ENCODE measurements at places on chromosomes 1 and 21.

DNA sequence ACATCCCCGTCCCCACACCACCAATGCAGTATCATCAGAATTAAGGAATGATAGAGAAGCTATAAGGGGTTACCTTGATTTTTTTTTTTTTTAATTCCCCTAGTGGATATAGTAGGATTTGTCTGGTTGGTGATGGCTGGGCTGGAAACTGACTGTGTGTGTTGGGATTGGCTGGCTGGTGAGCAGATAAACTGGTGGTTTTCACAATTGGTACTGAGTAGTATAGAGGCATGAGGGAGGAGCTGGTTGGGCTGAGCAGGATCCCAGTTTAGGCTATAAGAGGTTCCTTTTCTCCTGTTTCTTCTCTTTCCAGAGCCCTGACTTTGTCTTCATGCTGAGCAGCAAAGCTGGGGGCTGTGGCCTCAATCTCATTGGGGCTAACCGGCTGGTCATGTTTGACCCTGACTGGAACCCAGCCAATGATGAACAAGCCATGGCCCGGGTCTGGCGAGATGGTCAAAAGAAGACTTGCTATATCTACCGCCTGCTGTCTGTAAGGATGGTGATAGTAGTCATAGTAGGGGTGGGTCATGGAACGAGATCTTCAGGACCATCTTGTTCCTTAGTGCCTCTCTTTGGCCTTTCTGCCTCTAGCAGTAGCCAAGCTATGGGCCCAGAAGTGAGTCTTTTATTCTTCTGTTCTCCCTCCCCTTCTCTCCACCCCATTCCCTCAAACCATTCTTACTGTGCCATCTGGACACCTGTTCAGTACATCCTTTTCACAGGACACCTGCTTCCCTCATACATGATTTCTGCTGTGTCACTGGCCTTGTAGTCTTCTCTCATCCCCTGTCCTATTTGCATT is 26.9 kb downstream of the RAD54L start:
- no peak for DNase-seq

GRCh38 chr1:22415489-22415888 is 36.2 kb upstream of the ZBTB40 start:
- no peak for DNase-seq

DNA sequence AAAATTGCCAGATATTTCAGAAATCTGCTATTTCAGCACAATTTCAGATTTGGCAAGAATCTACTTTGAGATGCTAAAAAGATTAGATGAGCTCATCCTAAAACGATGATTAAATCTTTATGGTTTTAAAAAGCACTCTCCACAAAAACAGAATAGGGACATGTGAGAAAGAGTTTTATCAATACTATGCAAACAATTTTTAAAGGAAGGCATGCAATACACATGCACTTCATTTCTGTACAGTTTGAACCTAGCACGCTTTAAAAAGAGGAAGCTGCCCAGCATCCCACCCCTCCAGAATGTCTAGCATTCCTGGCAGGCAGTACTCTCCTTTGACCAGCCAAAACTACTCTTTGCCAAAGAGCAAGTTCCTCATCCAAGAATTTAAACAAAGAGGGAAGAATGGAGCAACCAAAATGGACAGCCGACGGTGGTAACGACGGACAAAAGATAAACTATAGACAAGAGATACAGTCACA is 1.3 kb downstream of the ARHGAP29 start:
- DNase-seq, result no peak

DNA sequence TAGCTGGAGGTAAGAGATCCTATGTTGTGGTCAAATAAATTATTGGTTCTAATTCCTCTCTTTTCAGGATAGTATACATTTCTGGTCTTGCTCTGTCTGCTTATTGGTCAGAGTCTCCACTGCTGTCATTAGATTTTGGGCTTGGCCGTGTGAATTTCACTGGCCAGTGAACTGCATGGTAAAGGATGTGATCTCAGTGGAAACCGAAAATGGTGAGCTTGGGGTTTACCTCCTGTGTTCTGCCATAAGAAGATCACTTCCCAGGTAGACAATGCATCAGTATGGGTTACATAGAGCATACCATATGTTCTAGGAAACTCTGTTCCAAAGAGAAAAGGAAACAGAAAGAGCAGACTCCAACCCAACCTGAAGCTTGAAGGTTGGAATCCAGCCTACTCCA is 1123.3 kb upstream of the B3GALT2 start:
- no peak for DNase-seq

DNA sequence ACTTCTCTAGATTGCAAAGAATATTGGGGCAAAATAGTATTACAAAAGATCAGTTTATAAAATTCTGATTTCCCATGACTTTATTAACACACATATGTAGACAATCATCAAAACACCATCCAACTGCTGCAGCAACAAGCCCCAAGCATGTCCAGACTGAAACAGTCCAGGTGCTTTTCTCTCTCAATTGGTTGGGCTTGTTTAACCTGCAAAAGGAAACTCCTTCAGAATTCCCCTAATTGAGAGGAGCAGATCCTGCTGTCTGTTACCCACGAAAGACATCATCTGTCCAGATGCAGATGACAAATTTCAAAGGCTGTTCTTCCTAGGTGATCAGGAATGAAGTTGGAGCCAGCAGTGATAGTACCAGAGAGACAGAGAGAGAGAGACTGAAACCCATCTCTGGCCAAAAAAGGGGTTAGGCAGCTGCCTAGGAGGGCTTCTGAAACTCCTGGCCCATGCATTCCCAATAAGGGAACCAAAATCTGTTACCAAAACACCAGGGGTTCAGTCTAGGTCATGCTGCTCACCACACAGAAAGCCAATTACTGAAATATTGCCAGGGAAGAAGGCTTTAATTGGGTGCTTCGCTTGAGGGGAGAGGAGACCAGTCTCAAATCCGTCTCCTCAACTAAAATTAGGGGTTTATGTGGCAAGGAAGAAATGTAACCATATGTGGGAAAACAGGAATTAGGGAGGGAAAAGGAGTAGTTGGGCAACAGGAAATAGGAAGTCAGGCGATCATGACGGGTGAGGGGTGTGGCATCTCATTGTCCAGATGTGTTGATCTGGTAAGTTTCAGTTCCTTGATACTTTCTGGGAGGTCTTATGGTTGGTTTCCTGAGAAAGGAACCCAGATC is 34.7 kb upstream of the RGL1 start:
- no peak for DNase-seq

DNA sequence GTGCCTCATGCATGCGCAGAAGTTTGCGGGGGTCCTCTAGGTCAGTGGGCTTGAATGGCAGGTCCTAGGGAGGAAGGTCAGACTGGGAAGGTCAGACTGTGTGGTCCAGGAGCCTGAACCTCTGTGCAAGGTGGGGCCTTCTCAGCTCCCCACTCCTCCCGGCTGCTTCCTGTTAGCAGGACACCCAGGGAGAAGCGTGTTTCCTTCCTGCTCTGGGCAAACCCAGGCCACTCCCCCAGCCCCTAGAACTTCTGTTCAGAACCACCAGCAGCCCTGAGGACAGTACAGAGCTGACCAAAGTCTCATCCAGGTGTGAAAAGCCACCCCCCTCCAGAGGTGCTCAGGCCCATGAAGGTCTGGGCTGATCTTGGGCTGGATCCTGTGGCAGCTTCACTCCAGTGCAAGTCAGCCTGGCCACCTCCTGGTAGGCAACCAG is 29.9 kb downstream of the NAV1 start:
- no peak for DNase-seq

DNA sequence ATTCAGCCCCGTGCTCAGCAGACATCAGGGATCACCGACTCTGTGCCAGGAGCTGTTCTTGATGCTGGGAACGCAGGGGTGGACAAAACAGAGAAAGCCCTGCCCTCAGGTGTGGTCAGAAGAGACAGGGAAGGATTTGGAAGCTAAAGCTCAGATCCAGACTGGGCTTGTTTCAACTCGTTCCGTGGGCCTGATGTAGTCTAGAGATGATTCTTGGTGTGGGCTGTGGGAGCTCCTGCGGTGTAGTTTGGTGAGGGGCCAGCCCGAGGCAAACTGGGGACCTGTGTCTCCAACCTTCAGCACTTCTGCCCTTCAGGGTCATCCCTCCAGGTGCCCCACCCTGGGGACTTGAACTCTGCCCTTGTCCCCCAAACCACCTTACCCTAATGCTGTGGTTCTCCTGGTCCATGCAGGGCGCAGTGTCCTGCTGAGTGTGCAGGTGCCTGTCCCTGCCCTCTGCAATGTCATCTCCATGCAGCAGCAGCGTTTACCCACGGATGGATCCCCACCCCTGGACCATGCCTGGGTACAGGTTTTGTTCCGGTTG is 17.3 kb upstream of the ABCG1 start:
- DNase-seq, result no peak

GRCh38 chr1:37476460-37477197 is 2.2 kb downstream of the ZC3H12A start:
- no peak for DNase-seq

DNA sequence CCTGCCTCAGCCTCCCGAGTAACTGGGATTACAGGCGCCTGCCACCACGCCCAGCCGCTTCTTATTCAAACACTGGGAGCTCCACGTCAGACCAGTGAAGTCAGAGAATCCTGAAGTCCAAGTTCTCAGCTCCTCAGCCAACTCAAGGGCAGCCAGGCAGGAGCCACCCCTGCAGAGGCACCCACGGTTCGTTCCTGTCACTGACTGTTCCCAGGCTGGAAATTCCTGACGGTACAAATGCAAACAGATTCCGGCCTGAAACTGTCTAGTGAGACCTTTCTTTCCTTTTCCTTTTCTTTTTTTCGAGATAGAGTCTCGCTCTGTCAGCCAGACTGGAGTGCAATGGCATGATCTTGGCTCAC is 11.7 kb downstream of the SLC35E2B start:
- no peak for DNase-seq

DNA sequence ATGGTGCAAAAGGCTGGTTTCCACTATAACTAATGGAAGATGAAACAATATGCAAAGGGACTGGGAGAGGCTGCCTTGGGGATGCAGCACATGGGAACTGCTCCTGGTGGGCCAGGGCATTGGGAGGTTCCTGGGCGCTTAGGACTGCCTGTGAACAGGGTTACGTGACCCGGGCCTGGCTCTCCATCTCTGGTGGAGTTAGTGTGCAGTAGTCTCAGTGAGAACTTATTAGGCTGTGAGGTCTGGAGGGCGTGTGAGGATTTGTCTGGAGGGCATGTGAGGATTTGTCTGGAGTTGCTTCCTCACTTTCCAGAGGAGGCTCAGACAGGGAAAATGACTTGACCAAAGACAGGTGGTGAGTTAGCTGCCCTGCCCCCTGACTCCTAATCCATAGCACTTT is 1.5 kb upstream of the ETV3L start:
- DNase-seq, result no peak

DNA sequence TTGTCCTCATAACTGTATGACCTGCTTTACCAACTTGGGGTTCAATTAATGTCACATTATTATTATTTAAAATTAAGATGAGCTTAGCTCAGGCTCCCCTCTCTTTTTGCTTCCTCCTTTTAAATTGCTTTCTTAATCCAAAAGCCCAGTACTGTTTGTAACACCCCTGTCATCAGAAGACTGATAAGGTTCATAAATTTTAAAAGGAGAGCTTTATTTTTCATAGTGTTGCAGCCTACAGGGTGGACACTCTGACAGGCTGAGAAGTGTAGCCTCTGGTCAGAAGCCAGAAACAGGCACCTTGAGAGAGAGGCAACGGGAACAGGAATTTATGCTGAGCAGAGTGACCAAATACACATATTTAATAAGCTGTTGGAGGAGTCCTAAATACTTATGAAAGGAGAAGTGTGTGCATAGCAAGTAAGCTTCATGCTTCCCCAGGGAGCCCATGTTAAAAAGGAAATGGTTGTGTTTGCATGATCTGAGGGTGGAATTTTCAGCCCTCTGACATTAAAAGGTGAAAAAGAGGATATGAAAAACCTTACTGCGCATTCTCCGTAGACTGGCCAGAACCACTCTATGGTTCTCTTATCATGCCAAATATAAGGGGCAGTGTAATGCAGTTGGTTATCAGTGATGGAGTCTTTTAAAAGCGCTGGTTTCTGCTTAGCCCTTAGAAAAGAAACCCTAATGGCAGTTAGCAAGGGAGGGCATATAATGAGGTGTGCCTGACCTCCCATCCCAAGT is 30.5 kb upstream of the FGGY start:
- no peak for DNase-seq

- DNase-seq, result no peak
Measured at GRCh38 chr21:44778094-44778493, 23.5 kb downstream of the UBE2G2 start.

GRCh38 chr1:235702412-235702811 is 52.8 kb upstream of the GNG4 start:
- DNase-seq, result no peak

DNA sequence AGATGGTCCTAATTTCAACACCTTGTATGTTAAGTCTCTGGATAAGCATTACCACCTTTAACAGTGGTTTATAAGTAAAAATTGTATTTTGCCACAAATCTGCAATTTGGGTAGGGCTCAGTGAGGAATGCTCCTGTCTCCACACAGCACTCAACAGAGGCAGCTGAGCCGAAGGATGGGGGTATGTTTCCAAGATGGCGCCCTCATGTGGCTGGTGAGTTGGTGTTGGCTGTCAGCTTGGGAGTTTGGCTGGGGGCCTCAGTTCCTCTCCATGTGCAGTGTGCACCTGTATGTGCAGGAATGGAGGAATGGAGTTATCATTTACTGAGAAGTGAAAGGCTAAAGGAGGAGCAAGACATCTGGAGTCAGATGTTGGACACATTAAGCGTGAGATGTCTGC is 136.8 kb downstream of the GABPA start:
- peak; percentile 3 for DNase-seq

- no peak for DNase-seq
Measured at GRCh38 chr1:215637041-215637573, 70.0 kb downstream of the KCTD3 start.

DNA sequence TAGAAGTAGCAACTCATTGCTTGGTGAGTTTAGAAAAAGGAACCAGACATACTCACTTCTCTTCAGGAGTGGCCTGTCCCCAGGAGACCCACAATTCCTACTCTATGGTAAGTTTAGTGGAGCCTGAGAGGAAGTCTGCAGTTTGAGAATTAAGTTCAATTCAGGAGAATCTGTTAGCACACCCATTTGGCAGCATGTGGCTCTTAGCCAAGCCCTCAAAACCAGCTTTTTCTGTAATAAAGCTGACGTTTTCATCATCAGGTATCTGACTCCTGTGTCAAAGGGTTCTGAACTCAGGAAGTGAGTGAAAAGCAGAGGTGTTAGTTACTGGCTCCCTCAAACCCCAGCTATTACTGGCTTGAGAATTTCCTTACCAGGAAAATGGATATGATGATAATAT is 20.4 kb upstream of the RGS16 start:
- DNase-seq, result no peak

DNA sequence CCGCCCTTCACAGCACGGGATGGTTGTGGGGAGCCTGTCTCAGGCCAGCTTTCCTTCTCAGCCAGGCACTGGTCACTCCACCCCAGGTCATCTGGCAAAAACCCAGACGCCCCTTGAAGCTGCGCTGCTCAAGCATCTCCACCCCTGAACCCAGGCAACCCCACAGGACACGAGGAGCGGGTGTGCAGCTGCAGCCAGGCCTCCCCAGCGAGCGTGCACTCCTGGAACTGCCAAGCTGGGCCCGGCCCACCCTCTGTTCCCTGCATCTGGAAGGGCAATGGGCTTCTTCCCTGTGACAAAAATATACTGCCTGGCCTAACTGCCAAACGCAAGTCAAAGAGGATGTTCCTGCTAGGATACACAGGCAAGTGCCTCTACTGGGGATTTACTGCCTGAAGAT is 39.7 kb downstream of the SLC66A1 start:
- no peak for DNase-seq

GRCh38 chr1:199619223-199619622 is 408.3 kb upstream of the NR5A2 start:
- no peak for DNase-seq

GRCh38 chr1:92701147-92701546 is 83.8 kb downstream of the EVI5 start:
- DNase-seq, result no peak

Measured in activated naive CD8-positive, alpha-beta T cell treated with anti-CD3 and anti-CD28 coated beads for 36 hours (primary cell).